ENCODE measurements at places on chromosomes 11 and 22.

GRCh38 chr11:111665777-111666176 is 63.5 kb downstream of the SIK2 start:
- DNase-seq: no peak

GRCh38 chr11:61654397-61654829 is 25.8 kb upstream of the DAGLA start:
- DNase-seq: no peak

DNA sequence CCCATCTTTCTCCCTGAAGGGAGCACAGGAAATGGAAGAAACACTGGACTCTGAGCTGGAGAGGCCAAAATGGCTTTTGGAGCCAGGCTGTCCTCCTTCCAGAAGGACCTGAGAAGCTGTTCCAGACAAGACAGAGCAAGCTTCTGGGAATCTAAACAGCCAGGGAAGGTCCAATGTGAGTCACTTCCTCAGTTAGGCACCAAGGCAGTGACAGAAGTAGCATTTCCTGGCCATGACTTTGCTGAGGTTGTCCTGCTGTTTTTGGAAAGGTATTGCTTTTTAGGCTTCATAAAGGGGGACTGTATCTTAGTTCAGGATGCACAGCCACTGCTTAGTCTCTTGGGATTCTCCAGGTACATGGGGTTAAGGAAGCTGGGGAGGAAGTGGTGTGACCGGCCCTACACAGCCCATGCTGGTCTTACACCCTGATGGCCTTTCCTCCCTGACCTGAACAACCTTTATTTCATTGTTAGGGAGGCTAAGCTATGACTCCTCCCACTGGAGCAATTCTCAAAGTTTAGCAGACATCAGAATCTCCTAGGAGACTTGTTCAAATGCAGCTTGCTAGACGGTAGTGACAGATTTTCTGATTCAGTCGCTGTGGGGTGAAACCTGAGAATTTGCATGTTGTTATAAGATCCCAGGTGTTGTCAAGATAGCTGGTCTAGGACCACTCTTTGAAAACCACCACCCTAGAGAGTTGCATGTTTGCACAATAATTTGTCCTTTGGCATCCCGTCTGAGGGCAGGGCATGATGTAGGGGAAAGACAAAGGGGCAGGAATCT is 6.8 kb upstream of the INSC start:
- DNase-seq: no peak

DNA sequence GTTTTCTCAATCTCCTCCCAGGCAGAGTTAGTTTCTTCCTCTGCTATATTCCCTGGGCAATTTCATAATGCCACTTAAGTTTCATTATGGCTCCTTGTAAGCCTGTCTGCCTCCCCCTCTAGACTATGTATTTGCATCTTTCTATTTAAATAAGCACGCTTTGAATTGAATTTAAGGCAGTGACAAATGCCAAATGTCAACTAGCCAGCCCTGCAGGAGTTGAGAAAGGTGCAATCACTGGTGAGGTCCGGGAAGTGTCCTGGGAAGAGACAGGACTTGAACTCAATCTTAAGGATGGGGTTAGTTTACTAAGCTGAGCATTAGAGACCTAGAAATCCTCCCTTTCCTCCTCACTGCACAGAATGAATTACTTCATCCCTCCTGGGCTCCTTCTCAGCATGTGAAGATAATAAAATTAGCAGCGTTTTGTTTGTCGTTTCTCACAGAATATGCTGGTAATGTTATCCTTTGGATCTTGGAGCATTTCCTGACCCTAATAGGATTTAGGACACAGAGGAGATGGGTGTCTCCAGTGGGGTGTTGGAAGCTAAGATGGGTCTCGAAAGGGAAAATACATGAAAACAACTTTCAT is 1.6 kb downstream of the TCP11L1 start:
- no peak for DNase-seq

- DNase-seq: no peak
These were observed 39.0 kb downstream of the PDGFD start for GRCh38 chr11:104124979-104125378.

- DNase-seq: no peak
These were observed 9.3 kb upstream of the TH start for GRCh38 chr11:2180789-2181370.

DNA sequence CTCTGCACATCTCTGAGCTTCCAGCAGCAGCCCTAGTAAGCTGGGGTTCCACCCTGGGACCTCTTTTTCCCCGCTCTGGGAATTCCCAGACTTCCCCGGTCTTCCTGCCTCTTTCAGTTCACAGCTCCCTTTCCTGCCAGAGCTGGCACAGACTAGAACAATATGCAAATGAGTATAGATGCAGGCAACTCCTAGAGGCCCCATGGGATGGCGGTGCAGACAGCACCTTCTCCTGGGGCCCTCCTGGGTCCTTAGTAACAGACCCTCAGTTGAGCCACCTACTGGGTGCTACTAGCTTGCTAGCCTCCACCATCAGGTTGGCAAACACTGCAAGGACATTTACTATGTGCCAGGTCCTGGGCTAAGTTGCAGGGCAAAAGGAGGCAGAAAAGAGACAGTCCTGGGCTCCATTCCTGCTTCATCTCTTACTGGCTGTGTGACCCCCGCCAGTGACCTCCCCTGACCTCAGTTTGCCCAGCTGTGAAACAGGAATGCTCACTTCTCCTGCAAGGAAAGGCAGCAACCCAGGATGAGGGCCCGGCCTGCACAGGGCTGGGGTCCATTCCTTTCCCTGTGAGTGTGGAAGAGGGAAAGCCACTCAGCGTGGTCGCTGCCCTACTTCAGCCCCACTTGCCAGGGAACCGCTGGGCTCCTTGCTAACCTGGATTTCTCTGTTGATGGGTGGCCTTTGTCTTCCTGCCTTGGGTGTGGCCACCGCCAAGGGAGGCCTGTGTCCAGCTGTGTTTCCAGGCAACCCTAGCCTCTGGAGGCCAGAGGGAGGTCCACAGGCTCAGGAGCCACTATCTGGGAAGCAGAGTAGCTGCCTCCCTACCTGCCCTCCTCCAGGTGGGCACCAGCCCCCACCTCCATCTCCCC is 7.3 kb downstream of the RELT start:
- no peak for DNase-seq

DNA sequence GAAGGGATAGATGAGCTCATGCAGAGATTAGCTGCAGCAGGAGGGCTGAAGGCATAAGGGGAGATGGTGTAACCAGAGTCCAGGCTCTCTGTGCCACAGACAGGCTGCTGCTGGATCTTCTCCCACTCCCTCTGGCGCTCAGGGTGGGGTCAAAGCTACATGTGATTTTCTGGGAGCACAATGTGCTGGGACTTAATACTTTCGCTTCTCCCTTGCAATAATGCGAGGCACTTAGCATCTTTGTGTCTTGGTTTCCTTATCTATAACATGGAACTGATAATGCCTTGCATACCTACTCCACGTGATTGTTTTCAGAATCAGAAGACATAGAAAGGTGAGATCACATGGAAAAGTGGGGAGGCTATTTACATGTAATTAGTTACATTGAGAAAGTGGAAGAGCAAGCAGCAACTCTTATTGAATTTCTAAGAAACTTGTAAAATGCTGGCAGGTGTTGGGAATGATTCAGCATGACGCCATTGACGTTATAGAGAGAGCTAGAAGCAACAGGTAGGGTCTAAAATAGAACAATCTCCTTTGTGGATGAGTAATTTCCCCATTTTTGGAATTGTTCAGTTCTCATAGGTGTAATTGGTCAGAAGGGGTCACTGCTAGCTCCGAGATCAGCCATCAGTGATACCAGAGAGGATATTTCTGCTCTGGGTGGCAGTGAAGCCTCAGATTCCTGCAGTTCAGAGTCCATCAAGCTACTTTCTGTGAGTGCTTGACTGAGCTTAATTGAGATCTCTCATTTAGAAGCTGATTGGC is 8.2 kb upstream of the OR9I1 start:
- DNase-seq: no peak

Measured in stimulated activated CD8-positive, alpha-beta memory T cell treated with anti-CD3 and anti-CD28 coated beads, Interleukin-7, amount 100 ng/mL, for 1 hour (primary cell).